ENCODE measurements at places on chromosomes 7 and 10.

DNA sequence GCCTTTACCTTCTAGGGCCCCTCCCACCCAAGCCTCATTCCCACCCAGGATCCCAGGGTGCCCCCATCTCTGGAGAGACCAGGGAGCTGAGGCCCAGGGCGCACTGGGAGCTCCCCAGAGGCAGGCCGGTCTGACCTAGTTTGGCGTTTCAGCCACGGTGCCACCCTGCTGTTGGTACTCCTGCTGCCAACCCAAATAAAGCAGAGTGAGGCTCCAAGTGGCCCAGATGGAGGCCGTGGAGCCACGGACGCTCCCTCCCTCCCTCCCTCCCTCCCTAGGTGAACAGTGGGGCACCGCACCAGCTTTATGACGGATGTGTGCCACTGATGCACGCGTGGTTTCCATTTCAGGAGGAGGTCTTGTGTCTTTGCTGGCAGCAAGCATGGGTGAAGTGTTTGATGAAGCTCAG, 1.8 kb downstream of the INPP5A start:
- no peak for DNase-seq

DNA sequence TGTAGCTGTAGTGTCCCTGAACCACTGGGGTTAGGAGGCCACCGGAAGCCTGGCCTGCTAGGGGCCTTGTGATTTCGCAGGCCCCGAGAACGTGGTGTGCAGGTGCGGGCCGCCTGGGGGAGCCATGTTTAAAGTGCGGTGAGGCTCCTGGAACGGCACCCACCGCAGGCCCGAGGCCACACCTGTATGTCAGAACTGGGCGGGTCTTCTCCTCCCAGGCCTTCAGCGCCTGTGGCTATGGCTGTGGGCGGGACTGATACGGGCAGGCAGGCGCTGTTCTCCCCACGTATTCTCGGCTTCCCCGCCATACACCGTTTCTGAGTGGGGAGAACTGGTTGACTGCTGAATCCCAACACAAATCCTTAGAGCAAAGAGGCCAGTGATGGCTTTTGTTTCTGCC, 74.8 kb downstream of the DNAJB6 start:
- no peak for DNase-seq

DNA sequence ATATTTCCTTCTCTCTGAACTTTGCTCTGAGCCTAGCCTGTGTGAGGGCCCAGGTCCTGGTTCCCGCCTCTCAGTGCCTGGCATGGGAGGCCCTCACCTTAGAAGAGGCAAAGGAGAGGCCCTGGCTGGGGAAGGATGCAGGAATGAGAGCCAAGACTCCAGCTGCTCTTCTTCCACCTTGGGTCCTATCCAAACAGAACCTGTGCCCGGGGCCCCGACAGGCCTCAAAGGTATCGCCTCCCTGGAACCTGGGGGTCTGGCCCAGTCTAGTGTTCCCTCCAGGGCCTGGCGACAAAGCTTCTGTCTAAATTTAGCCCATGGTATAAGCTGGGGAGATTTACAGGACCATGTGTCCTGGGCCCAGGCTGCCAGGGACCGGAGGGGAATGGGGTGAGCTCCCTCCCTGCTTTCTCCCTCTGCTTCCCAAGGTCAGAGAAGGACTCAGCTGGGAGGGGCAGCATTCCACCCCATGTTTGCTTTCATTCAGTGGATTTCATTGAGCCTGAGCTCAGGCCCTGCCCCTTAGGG, 12.0 kb upstream of the CRHR2 start:
- DNase-seq = no peak

DNA sequence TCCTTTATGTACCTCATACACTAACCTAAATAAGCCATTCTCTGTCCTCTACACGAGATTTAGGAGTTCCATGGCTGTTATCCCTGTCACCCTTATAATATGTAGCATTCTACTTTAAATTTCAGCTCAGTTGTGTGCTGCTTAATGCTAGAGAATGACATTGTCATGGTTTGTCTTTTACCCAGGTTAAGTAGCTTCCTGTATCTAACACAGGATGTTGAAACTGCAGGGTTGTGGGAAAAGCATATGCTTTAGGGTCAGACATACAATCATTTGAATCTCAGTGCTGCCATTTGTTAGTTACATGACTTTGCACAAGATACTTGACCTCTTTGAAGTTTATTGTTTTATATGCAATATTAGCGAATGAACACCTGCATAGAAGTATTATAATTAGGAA, 235.1 kb upstream of the CACNA2D1 start:
- DNase-seq = no peak

- no peak for DNase-seq
Measured at GRCh38 chr10:62578916-62579315, 204.7 kb downstream of the ZNF365 start.

DNA sequence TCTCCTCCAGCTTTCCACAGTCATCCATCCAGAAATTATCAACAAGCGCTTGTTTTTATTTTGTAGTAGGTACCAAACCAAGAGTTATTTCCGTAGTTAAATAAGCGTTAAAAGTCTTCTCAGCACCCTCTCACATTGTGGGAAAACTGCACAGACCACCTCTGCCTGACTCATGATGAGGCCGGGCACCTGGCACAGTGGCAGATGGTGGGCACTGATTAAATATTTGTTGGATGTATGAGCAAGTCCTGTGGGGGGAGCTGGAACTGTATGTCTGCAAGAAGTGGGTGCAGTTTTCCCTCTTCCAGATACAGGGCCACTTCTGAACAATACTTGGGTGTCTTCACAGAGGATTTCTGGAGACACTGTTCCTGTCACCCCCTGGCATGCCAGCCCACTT, 5.3 kb upstream of the REPIN1 start:
- DNase-seq = no peak

DNA sequence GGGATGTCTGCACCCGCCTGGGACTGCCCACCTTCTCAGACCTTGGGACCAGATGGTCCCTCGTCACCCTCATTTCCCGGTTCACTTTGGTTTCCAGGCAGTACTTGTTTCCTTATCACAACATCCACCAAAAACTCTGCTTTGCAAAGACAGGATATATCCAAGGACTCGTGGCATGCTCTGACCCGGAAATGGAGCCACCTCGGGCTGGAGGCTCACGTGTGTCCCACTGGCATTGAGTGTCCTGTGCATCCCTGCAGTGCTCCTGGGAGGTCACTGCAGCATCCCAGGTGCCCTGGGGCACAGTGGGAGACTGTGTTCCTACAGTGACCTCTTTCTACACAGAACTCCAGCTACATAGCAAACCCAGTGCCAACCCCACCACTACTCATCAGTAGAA, 611.9 kb upstream of the FOXK1 start:
- no peak for DNase-seq

- peak; percentile 94 for DNase-seq
Measured at GRCh38 chr10:70331486-70332268, 47.9 kb upstream of the NPFFR1 start.

GRCh38 chr7:91182819-91183764, 81.1 kb upstream of the FZD1 start:
- no peak for DNase-seq

- DNase-seq = no peak
Measured at GRCh38 chr10:58567652-58568051, 55.0 kb downstream of the BICC1 start.

DNA sequence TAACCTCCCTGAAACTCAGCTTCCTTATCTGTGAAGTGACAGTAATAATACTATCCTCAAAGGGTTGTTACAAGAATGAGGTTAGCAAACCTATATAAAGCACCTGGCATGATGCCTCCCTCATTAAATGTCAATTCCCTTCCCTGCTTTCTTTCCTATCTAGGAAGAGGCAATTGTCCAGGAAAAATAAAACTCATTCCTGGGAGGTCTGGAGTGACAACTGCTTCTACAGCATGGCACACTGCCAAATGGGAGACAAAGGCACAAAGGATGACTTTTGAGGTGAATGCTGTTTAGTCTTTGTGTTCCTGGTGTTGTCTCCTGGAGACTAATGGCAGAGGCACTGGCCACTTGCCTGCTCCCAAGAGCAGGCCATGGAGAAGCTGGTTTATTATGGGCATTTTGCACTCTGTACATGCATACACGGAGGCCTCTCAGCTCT, 32.2 kb upstream of the PDE1C start:
- DNase-seq = no peak

DNA sequence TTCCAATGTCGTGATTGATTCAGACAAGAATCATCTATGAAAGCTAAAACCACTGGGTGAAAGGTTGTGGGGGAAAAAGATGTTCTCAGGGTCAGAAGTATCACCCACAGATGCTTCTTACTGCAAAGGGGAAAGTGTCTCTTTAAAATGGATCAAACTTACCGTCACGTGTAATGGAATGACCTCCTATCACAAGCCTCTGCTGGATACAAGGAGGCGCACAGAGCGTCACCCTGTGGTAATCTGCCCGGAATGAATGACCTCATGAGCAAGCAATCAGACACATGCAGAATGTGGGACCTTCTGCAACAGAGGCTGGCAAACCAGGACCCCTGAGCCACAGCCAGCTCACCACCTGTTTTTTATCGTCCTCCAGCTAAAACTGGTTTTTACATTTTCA, 33.0 kb downstream of the WIPF3 start:
- no peak for DNase-seq

- DNase-seq = no peak
Measured at GRCh38 chr7:1946773-1947450, 276.8 kb downstream of the ELFN1 start.

GRCh38 chr7:17404006-17404405, 105.6 kb downstream of the AHR start:
- no peak for DNase-seq

DNA sequence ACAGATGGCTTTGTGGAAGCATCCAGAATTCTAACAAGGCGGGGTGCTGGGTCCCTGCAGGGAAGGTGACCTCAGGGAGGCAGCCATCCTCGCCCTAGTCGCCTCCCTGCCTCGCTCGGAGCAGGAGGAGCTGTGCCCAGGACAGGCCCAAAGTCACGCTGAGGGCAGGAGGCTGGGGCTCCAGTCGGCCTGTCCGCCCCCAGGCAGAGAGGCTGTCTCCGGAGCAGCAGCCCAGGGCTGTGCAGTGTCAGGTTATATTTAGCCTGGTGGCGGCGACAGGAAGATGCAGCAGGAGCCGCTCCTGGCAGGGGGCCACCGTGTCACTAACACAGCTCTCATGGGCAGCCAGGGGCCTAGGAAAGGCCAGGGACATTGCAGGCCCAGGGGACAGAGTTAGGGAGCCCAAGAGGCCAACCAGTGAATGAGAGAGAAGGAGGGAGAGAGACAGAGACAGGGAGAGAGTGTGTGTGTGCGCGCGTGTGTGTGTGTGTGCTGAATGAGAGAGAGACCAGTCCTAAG, 13.5 kb downstream of the KCNH2 start:
- DNase-seq = no peak

- DNase-seq = no peak
Measured at GRCh38 chr10:114548662-114549061, 109.4 kb downstream of the ABLIM1 start.

DNA sequence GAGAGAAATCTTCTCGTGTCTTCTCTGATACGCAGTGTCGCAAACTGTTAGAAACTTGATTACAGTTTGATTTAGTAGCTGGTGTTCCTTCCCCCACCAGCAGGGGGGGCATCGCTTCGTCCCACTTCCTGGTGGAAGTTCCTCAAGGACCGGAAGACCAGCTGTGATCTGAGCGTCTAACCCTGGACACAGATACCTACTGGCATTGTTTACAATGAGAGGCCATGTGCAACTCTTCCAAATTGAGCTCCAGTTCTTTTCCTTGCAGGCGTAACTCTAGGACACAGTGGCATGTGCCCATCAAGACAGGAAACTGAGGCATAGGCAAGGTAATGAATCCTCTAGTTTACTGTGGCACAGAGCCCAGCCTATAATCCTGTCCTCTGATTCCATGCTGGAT, 219.0 kb downstream of the CCDC3 start:
- DNase-seq = no peak

GRCh38 chr7:151374726-151375125, 33.1 kb downstream of the NUB1 start:
- DNase-seq = no peak

DNA sequence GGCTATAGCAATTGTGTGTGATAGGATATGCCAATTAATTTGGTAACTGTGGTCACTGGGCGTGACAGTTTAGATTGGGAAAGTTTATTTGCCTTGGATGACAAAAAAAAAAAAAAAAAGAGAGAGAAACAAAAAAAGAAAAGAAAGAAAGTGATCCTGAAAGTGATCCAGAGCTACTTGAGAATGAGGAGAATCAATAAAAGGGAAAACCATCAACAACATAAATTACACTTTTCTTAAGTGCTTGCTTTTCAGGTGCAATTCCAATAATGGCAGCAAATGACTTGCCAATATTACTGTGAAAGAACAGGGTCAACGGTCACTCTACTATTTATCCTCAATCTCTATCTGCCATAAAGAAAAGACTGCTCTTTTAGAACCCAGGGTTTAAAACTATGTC, 191.8 kb upstream of the SEMA3C start:
- DNase-seq = no peak

- DNase-seq = no peak
Measured at GRCh38 chr7:12110425-12110824, 100.7 kb upstream of the TMEM106B start.

- no peak for DNase-seq
Measured at GRCh38 chr10:24652381-24652957, 71.2 kb downstream of the ARHGAP21 start.

DNA sequence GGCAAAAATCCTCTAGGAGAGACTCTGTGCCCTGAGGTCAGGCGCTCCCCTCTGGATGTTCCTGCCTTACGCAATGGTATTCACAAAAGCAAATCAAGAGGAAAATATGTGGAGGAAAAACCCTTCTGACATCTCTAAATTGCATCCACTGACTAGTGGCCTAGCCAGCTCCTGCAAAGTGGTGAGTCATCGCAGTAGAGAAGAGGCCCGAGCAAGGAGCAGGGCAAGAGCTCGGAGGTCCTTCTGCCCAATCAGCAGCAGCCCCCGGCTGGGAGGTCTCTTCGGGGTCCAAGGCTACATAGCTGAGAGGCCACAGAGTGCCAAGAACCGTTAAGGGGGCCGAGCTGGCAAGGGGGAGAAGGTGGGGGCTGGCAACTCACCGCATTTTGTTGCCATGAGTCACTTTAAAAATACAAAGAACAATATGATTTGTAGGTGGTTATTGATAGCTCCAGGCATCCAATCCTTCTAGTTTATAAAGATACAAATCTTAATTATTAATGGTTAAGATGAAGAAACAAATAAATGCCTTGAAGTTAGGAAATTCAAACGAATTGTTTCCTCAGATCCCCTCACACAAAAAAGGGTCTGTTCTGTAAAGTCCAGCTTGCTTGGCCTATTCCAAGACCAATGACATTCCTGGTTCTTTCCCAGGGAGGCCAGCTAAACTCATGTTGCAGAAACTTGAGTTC, 161.6 kb downstream of the PKD1L1 start:
- DNase-seq = peak; percentile 88

- DNase-seq = no peak
Measured at GRCh38 chr10:78321000-78321399, 287.3 kb downstream of the RPS24 start.

DNA sequence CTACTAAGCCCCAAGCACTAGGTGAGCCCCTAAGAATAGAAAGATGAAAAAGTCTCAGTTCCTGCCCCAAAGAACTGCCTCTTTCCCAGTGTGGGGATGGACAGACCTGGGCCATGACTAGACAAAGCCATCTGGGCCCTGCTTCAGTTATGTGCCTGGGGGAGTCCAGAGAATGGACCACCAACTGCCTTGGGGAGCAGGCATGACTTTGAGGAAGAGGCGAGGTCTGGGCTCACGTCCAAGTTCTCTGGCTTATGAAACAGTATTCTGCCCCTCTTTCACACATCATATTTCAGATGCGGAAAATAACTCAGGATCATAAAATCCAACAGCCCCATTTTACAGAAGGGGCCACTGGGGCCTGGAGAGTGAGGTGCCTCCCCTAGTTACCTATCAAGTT, 80.3 kb downstream of the PLXNA4 start:
- DNase-seq = no peak

GRCh38 chr10:34205452-34205851, 609.6 kb downstream of the PARD3 start:
- no peak for DNase-seq

Data from keratinocyte (primary cell).